Regular cardiac myocyte (primary cell): ENCODE measurements at places on chromosomes 7 and 10. TPM values are rescaled to one million over a fixed set of nuclear protein-coding genes. Genes with fewer than 3 reads are reported as not detected.

CALHM3 gene
- total RNA-seq, result not detected in 2 replicates

HTRA1 gene
- total RNA-seq, result 82.4 and 232 TPM in 2 replicates

SUN3 gene
- total RNA-seq, result not detected in 2 replicates

CLRN3 gene
- total RNA-seq, result not detected in 2 replicates

ITIH5 gene
- 0.19 and 1.4 TPM in 2 replicates for total RNA-seq

GIMAP4 gene
- 0.56 and 0.58 TPM in 2 replicates for total RNA-seq

TFR2 gene
- 0.77 and 2.3 TPM in 2 replicates for total RNA-seq

SLC18A2 gene
- total RNA-seq, result not detected in 2 replicates

SPDYE16 gene
- 0.56 TPM in 1 of 2 replicates, not detected in the other for total RNA-seq

TRIM4 gene
- 16.7 and 22.8 TPM in 2 replicates for total RNA-seq

PRSS37 gene
- total RNA-seq, result not detected in 2 replicates

BAMBI gene
- total RNA-seq, result 8.6 and 35.5 TPM in 2 replicates

CYP26A1 gene
- 0.19 TPM in 1 of 2 replicates, not detected in the other for total RNA-seq

NPSR1 gene
- total RNA-seq, result not detected in 2 replicates

PHKG1 gene
- total RNA-seq, result 1.4 TPM in 1 of 2 replicates, not detected in the other

DOCK4 gene
- total RNA-seq, result 9.6 and 26.6 TPM in 2 replicates

BMPER gene
- total RNA-seq, result 39.5 and 43.1 TPM in 2 replicates

FAM25A gene
- total RNA-seq, result not detected in 2 replicates

FAM13C gene
- 1.3 and 3.9 TPM in 2 replicates for total RNA-seq

SPDYE3 gene
- not detected in 2 replicates for total RNA-seq

COL26A1 gene
- total RNA-seq, result under 0.01 TPM in 1 of 2 replicates, not detected in the other

SEMA4G gene
- 0.38 and 0.56 TPM in 2 replicates for total RNA-seq

ANKIB1 gene
- 52.1 and 93.3 TPM in 2 replicates for total RNA-seq

MYH16 gene
- under 0.01 TPM in 1 of 2 replicates, not detected in the other for total RNA-seq

AFAP1L2 gene
- total RNA-seq, result 0.19 and 1.4 TPM in 2 replicates

FGFBP3 gene
- total RNA-seq, result 0.56 and 0.77 TPM in 2 replicates

CAMK1D gene
- 1.5 and 2.8 TPM in 2 replicates for total RNA-seq

SPDYE2 gene
- total RNA-seq, result not detected in 2 replicates

HDAC9 gene
- total RNA-seq, result 18.2 and 51.9 TPM in 2 replicates

GNAI1 gene
- total RNA-seq, result 25.9 and 56.9 TPM in 2 replicates

WNT16 gene
- total RNA-seq, result under 0.01 and 0.38 TPM in 2 replicates

NUTM2A gene
- 0.28 and 0.58 TPM in 2 replicates for total RNA-seq

CYP3A7 gene
- total RNA-seq, result not detected in 2 replicates

CDK5 gene
- 18.9 and 23.4 TPM in 2 replicates for total RNA-seq

TMEM139 gene
- total RNA-seq, result not detected in 2 replicates

ZNF783 gene
- 7.3 and 13.8 TPM in 2 replicates for total RNA-seq

VENTX gene
- total RNA-seq, result not detected in 2 replicates

CRPPA gene
- total RNA-seq, result 2.0 and 2.5 TPM in 2 replicates

NKX1-2 gene
- total RNA-seq, result not detected in 2 replicates
